CD4-positive, alpha-beta memory T cell (primary cell): ENCODE measurements at places on chromosomes 1 and 21.

DNA sequence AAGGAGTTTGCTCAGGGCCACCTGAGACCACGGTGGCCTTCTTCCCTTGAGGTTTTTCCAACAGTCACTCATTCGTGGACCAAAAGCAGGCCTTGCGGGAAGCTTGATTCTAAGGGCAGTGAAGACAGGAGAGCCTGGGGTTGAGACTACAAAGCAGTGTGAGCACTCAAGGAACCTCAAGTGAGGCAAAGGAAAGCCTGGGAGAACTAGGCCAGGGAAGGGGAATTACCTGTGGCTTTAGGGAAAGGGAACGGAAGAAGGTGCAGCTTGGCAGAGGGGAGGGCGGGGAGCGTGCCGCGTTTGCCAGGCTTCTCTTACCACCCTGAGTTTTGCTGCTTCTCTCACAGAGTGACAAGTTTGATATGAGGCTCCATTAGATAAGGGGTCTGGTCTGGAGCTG is 114.3 kb downstream of the DHRS3 start:
- DNase-seq: no peak

GRCh38 chr1:53580009-53580400 is 120.8 kb downstream of the DMRTB1 start:
- DNase-seq: no peak

DNA sequence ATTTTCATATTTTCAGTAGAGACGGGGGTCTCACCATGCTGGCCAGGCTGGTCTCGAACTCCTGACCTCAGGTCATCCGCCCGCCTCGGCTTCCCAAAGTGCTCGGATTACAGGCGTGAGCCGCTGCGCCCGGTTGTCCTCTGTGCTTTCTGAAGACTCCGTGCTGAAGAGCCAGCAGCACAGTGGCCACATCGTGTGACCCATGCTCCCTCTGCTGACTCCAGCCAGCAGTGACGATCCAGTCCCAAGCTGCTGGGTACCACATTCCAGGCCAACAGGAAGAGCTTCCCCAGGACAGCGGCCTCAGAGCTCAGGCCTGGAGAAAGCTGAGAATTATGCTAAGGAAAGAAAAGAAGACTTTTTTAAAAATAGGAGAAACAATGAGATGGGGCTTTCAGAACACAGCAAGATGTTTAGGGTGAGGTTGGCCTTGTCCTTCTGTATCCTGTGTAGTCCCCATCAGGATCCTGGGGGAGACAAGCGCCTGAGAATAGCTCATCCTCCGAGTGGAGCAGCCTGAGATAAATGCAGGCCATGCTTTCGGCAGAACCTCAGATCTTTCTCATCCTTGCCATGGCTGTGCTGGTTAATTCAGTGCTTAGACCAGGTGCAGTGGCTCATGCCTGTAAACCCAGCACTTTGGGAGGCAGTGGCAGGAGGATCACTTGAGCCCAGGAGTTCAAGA is 207.1 kb downstream of the SLC35F3 start:
- DNase-seq: no peak

DNA sequence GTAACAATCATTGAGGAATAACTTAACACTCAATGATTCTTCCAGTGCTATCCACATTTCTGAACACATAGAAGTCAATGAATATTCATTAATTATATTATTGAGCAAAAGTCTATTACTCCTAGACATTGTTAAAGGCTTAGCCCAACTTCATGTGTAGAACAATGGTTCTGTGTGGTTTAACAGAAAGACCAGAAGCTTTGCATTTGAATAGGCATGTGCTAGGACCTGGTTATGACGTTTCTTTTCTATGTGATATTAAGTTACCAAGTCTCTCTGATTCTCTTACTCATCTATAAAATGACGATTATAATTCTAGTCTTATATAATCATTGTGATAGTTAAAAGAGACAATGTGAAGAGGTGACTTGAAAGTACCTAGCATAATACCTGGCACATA is 5.2 kb downstream of the NTMT2 start:
- DNase-seq: no peak

DNA sequence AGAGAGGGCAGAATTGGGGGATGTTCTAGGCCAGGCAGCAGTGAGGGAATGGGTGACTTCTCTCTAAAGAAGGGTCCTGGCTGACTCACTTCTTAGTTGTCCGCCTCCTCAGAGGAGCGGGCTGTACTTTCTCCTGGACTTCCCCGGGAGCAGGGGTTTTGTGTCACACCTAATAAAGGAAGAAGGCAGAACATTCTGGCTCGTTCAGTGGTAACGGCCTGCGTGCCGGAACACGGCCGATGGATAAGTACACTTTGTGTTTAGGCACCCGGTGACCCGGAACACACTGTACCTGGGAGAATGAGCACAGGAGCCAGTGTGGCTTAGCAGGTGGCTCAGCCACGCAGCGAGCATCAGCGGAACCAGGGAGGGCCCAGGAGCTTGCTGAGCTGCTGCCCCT is 84.7 kb downstream of the FBXO2 start:
- no peak for DNase-seq

DNA sequence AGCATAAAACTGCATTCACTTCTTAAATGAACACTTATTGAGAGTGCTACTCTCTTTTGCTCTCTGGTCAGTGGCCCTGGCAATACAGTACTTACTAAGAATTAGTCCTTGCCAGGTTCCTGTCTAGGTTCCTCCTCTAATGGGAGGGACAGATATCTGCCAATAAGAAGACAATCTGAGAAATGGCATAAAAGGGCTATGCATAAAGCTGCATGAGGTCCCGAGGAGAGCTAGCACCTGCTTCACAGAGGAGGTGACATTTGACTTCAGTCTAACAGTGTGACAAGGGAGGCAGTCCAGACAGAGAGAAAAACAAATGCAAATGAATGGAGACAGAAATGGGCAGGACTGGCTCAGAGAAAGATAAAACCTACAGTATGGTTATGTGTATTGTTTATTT is 357.1 kb upstream of the SGIP1 start:
- no peak for DNase-seq

DNA sequence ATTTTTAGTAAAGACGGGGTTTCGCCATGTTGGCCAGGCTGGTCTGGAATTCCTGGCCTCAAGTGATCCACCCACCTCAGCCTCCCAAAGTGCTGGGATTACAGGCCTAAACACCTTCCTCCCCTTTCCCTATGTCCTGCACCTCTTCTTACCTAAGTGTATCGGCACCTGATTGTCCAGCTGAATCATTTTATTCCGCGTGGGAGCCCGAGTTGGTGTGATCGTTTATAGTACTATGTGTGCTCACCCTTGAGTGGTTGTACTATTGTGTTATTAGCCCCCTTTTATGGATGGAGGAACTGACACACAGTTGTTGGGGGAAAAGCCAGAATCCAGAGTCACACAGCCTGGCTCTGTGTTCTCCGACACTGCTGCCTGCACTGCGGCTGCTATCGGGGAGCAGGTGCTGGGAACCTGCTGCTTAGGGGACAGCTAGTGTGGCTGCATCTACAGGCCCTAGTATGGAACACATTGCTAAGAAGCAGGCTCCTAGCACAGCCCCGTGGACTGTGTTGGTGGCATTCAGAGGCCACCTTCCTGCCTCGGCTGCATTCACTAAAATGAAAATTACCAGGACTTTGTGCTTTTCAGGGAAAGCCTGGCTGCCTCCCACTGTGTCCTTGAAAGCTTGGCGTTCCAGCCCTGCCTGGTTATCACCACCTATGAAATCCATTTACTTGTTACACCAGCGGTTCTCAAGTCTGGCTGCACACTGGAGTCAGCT is 21.6 kb downstream of the ENO1 start:
- no peak for DNase-seq

DNA sequence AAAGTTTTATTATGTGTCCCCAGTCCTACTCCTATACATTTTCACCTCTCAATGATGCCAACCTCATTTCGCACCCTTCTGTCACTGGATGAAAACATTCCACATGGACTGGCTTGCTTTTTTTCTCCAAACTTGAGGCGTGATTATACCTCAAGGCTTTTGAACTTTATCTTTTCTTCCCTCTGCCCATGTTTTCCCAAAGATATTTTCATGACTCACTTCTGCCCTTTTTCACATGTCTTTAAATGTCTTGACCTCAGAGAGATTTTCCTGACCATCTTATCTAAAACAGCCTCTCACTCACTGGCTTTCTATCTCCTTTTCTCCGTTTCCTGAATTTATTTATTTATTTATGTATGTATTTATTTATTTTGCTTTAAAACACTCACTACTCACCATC is 659.0 kb downstream of the PTPRC start:
- no peak for DNase-seq

GRCh38 chr1:181483285-181484195 is at the start of gene CACNA1E:
Gene CACNA1E, plus strand, starts transcription at chr1:181483517. Its CDS starts 228 bp downstream, at chr1:181483745.
- no peak for DNase-seq

- no peak for DNase-seq
These were observed 179.9 kb downstream of the COL24A1 start for GRCh38 chr1:85976516-85977205.

GRCh38 chr1:31904339-31905092 is 33.7 kb downstream of the PTP4A2 start:
- DNase-seq: no peak

- no peak for DNase-seq
These were observed 6.0 kb upstream of the LINGO4 start for GRCh38 chr1:151811181-151811580.

DNA sequence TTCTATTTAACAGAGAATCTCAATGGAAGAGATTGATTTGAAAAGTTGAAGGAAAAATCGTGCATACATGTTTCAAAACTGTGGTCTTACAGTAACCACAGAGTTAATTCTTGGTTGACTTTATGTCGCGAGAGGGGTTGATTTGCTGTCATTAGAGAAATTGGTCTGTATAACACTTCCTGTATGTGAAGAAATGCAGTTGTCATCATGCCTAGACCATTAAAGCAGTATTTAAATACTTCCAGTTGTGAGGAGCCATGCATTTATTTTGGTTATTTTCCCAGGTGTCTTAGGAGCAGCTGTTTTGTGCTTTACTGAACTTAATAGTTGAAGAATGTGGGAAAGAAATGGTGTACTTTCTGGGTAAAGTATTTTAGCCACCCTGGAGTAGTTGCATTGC is 76.2 kb downstream of the NFIA start:
- DNase-seq: no peak

DNA sequence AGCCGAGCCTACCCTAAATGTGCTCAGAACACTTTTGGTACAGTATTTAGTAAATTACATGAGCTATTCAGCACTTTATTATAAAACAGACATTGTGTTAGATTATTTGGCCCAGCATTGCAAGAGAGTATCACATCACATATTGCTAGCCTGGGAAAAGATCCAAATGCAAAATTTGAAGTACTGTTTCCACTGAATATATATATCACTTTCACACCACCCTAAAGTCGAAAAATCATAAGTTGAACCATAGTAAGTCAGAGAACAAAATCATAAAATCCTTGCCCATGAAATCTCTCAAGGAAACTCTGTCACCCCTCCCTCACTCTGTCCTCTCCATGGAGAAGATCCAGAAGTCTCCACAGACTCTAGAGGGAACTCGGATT is 33.1 kb downstream of the RGS8 start:
- no peak for DNase-seq

DNA sequence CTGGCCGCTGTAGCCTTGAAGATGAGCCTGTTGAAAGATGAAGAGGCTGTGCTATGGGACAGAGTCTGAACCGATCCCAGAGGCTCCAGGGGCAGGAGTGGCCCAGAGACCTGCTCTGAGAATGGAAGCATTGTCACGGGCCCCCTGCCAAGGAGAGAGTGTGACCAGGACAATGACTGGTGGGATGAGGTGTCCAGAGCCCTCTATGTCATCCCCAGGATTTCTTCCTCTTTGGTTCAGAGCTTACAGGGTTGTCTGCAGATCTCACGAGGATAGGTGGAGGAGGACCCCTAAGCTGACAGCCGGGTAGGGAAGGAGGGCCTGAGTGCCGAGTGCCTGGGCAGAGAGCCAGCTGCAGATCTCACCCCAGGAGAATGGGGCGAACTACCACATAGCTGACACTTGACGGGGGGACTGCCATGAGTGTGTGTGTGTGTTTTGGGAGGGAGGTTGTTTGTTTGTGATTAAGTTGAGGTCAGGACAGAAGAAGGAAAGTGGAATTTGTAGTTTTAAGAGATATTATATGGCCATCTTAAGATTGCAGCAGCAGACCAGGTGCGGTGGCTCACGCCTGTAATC is 25.4 kb downstream of the PIK3CD start:
- no peak for DNase-seq

DNA sequence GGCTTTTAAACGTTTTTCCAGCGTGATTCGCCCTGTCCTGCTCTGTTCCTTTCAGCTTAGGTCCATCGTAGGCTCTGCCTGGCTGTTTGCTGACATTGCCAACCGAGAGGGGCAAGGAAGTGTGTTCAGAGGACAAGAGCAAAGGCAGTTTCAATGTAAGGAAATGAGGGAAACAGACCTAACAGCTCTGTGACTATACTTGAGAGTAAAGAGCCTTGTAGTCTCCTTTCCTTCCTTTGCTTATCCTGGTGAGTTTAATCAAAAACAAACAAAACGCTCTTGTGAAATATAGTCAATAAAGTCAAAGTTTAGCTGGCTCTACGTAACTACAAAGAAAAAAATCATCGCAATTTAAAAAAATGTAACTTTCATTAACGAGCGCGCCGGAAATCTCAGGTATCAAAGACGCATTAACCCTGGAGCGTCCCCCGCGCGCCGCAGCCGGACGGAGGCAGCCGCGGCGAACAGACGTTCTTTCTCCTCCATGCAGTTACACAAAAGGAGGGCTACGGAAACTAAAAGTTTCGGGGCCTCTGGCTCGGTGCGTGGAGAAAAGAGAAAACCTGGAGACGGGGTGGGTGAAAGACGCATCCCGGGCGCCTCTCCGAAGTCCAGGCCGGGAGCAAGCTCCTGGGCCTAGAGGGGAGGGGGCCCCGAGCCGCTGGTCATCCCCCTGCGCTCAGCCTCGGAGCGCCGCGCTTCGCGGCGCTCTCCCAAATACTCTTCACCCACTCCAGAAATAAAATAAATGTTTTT is 617 bp upstream of the ADGRL2 start:
- DNase-seq: no peak

- DNase-seq: no peak
These were observed 97.9 kb downstream of the DISP1 start for GRCh38 chr1:222912730-222913129.

- no peak for DNase-seq
These were observed 7.6 kb downstream of the KCNJ6 start for GRCh38 chr21:37908691-37909090.

GRCh38 chr1:225700889-225701465 is 48.1 kb upstream of the ENAH start:
- no peak for DNase-seq

GRCh38 chr21:35338281-35338680 is 289.2 kb upstream of the RUNX1 start:
- DNase-seq: no peak

- DNase-seq: no peak
These were observed 10.3 kb downstream of the ARHGEF2 start for GRCh38 chr1:155968051-155968400.

- no peak for DNase-seq
These were observed 16.4 kb downstream of the LDLRAD1 start for GRCh38 chr1:54001591-54001990.

DNA sequence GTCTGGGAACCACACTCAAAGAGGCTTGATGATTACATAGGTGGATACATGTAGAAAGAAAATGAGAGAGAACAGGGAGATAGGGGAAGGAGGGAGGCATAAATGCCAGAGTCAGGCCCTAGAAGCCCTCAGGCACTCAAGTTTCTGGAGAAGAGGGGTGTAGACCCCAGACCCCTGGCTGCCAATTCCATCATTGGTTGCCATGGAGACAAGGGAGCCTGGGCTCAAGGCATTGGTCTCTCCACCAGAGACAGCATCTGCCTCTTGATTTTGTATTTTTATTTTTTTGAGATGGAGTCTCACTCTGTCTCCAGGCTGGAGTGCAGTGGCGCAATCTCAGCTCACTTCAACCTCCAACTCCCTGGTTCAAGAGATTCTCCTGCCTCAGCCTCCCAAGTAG is 114.3 kb upstream of the GRIK3 start:
- DNase-seq: no peak

- DNase-seq: no peak
These were observed 178.1 kb downstream of the PLA2G4A start for GRCh38 chr1:187006896-187007295.

GRCh38 chr1:32208469-32208868 is 420 bp upstream of the DCDC2B start:
- DNase-seq: no peak
